ENCODE measurements at places on chromosomes 4 and X.

GRCh38 chrX:155995321-155995875 is 2.1 kb upstream of the IL9R start:
- DNase-seq = no peak

- DNase-seq = no peak
Measured at GRCh38 chrX:9557091-9557490, 92.2 kb downstream of the TBL1X start.

DNA sequence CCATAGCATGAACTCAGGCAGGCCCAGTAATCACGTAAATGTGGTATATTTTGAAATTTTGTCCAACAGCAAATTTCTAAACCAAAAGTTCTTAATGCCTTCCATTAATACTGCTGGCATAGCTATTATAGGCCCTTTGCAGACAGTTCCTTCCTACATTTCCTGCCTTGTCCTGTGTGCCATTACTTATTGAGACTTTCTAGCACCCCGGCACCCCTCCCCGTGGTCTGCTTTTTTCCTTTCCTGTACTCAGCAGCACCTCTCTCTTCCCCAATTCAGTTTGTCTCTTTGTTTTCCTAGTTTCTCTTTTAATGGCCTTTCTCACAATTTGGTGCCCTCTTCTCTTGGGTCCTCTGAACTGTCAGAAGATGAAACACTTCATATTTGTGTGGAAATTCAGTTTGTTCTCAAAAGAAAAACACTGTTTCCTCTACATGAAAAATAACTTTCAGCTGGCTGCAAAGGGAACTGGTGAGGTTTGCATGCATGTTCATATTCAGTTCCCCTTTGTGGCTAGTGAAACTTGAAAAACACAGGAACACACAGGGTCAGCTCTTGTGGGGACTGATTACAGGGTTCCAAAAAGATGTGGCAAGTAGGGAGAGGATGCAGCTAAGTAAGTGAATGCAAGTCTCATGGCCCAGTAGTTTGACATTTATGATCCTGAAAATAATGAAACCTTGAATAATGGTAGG is 17.1 kb downstream of the GPR34 start:
- no peak for DNase-seq

DNA sequence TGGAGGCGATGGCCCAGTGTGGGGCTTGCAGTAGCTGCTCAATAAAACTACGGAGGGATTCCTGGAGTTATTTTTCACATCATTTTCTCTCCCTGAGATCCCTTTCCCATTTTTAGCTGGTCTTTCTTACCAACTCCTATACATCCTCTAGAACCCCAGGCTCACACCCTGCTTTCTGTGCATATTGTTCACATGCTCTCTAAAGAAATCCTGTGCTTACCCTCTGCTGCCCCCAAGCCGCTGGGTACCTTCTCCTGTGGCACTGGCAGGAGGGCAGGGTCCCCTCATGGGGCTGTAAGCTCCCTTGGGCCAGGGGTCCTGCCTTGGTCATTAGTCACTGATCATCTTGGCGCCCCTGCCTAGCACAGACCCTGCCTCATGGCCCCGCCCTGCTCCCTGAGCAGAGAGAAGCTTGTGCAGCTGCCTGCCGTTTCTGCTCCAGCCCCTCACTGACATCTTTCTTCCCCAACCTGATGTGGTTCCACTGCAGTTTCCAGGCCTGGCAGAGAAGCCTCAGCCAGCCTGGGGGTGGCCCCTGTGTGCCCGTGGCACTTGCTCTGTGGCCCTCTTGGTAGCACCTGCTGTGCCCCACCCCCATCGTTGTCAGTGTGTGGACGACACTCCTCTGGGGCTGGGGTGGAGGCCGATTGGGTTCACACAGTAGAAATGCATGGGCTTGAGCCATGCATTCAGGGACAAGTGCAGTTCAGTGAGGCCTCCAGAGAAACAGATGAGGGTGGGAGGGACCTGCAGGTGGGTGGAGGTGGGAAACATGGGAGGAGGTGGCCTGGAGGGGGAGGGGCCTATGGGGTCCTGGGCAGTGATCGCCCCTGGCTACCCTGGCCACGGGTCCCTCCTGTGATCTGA is 69.5 kb downstream of the WFS1 start:
- no peak for DNase-seq

All from GM18507 (cell line).